ENCODE measurements at places on chromosomes 7 and 10.

DNA sequence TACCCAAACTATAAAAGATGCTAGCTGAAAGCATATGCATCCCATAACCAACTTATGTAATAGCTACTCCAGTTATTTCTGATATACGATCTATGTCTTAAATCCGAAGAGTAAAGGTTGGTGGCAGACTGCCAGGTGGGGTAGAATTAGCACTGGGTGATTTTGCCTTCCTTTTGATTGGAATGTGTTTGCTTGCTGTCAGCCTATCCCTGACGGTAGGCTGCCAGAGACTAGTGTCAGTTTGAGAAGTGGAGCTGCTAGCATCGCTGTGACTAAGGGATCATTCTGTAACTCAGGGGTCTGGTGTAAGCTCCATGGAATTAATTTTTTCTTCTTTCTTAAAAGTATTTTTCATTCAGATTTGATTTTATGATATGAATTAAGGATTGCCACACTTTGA lies 9.5 kb upstream of the SEM1 start:
- no peak for DNase-seq

- DNase-seq: no peak
Measured at GRCh38 chr10:103395754-103396066, 565 bp downstream of the ATP5MK start.

GRCh38 chr10:58555170-58555929 lies 42.7 kb downstream of the BICC1 start:
- DNase-seq: no peak

GRCh38 chr10:10860455-10860976 lies 157.2 kb upstream of the CELF2 start:
- no peak for DNase-seq

DNA sequence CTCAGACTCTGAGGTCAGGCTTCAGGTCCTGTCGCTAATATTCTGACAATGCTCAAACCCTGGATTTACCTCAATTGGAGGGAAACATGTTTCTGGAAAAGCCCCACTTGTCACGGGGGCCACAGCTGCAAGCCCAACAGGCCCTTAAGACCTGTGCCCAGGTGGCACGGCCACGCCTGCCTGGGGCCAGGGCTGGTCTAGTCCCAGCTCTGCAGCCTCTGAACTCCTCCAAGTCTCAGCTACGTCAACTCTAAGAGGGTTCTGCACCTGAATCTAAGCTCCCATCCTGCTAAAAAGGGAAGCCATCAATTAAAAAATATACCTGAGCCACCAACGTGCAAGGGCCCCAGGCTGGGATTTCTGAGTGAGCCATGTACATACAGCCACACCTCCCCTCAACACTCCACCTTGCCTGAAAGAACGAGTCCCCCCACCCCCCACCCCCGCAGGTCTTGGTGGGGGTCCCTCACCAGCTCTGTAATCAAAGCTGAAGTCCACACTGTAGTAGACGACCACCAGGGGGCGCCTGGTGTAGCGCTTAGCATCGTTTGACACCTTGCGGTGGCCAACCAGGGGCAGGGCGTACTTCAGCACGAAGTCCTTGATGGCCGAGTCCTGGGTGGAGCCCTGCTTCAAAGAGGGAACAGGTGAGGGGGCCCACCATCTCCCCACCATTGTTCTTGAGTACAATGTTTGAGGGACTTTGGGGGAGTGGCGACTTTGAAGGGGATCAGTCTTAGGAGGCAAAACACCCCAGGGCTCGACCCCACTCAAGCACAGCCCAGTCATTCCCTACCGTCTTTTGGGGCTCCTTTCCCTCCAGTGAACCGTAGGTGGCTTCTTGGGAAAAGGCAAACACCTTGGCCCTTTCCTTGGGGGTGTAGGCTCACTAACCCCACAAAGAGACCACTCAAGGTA lies 22.6 kb downstream of the PDIA4 start:
- peak; percentile 81 for DNase-seq

- no peak for DNase-seq
Measured at GRCh38 chr10:87504307-87504639, 420 bp upstream of the MINPP1 start.

GRCh38 chr10:66843396-66843795 lies 82.4 kb upstream of the LRRTM3 start:
- DNase-seq: no peak

DNA sequence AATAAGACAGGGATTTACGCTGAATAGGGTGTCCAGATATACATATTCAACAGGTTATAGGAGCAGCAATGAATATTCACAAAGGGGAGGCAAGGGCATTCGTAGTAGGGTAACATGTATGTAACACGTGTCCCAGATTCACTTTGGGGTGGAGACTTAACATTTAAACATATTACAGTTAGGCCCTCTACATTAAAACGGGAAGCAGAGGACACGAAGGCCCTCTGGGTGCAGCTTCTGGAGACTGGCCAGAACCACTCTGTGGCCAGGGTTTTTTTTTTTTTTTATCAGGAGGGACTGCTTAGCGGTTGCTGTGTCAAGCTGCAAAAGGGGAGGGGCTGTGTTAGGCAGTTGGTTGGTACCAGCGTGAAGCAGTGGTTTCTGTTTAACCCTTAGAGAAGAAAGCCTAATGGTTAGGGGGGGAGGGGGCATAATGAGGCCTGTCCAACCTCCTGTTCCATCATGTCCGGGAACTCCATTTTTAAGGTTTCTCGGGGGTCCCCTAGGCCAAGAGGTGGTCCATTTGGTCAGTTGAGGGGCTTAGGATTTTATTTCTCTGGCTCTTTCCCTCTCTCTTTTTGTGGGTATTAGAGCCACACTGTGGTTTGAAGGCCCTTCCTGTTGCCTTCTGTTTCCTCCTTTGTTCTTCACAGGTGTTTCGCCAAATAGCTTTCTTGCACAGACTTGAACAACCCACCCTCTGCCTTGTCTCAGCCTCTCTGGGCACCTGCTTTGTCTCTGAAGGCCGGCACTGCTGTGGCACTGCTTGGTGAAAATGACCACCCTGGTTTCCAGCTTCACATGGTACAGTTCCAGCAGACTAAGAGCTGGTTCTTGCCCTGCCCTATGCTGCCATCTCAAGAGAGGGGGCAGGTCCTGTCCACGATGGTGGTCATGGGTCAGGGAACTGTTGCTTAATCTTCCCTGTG lies 26.4 kb downstream of the PRF1 start:
- DNase-seq: no peak

DNA sequence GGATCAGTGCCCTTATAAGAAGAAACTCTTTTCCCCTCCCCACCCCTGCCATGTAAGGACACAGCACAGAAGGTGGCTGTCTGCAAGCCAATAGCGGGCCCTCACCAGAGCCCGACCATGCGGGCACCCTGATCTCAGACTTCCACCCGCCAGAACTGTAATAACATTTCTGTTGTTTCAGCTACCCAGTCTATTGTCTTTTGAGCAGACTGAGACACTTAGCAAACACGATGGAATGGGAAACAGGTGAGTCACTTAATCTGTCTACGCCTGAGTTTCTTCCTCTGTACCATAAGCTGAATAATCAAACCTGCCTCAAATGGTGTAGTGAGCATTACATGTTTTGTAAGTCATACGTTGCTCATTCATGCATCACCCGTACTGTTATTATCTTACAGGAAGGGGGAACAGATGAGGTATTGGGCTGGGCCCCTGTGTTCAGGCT lies 58.2 kb downstream of the STRA8 start:
- no peak for DNase-seq

- DNase-seq: no peak
Measured at GRCh38 chr10:95881316-95881715, 26.5 kb upstream of the CC2D2B start.

GRCh38 chr7:41130561-41131236 lies 572.2 kb downstream of the INHBA start:
- no peak for DNase-seq

DNA sequence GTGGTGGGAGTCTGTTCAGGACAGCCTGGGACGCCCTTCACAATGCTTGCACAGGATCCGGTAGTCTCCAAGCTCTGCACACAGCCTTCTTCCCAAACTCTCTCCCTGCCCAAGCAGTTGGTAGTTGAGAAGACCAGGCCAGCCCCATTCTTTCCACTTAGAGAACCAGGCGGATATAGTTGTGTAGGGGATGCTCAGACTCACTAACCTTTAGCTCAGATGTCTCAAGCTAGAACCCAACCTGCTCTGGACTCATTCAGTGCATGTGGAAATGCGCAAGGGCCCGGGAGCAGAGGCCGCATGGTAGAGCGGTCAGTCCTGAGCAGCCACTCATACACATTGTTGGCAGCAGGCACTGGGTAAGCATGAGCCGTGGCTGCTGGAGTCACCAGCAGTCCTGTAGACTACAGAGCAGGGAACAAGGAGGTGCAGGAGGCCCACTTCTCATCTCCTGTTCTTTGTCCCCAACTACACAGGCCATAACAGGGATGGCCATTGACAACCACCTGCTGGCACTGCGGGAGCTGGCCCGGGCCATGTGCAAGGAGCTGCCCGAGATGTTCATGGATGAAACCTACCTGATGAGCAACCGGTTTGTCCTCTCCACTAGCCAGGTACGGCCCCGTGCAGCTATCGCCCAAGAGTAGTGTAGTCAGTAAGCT lies 17.2 kb upstream of the C10orf53 start:
- DNase-seq: no peak

- no peak for DNase-seq
Measured at GRCh38 chr10:124614003-124614659, 130.0 kb downstream of the FAM53B start.

GRCh38 chr7:105250239-105250638 lies 138.5 kb downstream of the SRPK2 start:
- DNase-seq: no peak

DNA sequence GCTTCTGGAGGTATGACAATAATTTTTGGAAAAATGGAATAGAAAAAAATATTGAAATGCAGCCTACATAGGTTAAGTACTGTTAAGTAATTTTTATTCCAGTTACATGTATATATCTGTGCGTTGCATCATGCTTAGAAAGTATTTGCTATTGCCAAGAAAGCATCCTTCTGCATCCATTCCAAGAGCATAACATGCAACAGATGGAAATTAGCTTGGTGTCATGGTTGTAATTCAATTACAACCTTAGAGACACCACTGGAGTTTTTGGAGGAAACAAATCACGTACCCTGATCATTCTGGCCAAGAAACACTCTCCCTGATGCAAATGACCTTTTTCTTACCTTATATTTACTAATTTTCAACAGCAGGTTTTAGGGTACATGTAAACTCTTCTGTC lies 1.7 kb downstream of the AKR1B1 start:
- no peak for DNase-seq

DNA sequence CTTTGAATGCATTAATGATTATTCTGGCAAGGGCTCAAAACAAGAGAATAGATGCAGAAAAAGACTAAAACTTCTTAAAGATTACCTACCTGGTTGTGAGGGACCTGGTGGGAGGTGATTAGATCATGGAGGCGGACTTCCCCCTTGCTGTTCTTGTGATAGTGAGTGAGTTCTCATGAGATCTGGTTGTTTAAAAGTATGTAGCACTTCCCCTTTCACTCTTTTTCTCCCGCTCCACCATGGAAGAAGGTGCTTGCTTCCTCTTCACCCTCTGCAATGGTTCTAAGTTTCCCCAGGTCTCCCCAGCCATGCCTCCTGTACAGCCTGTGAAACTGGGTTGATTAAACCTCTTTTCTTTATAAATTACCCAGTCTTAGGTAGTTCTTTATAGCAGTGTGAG lies 226.6 kb downstream of the ARHGAP12 start:
- DNase-seq: no peak

DNA sequence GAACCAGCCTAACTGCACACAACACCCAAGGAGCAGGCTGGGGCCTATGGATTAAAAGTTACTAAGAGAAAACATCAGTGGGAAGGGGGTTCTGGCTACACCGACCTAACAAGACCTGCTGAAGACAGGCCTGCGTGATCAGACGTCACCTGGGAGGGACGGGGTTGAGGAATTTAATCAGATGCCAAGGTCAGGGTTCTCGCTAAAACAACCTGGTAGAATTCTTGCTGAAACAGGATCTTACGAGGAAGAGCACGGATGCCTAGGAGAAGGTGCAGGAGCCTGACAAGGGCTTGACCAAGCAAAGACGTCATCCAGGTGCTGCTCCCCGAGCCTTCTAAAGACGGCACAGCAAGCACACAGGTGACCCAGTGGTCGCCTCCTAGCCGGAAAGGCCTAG lies 1.6 kb downstream of the IDI2 start:
- DNase-seq: no peak

GRCh38 chr7:15389073-15389472 lies 172.7 kb downstream of the AGMO start:
- DNase-seq: no peak

DNA sequence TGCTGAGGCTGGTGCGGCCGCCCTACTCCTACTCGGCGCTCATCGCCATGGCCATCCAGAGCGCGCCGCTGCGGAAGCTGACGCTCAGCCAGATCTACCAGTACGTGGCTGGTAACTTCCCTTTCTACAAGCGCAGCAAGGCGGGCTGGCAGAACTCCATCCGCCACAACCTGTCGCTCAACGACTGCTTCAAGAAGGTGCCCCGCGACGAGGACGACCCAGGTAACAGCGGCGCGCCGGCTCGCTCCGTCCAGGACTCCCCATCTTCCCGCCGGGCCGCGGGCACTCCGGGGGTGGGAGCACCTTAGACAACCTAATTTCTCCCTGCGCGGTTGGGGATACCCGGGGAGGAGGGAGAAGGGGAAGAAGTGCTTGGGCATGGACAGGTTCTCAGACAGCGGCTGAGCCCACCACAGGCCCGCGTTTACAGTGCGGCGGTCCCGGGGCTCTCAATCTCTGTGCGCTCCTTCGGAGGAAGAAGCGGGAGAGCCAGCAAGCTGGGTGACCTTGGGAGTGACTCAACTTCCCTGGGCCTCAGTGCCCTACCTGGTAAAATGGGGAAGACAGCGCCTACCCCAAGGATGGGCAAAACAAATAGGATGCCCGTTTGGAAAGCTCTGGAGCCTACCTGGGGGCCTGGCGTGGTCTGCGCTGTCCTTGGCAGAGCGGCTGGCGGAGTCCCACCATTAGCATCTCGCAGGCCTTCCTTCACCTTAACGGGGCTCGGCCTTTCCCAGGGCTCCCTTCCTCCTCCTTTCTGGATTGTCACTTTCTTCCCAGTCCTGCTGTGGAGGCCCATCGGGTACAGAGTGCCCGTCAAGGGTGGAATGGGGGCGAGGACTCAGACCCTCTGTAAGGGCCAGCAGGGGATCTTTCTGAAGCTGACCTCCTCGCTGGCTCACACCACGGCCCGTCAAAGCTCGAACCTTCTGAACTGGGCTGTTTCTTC lies 852 bp downstream of the FOXI2 start:
- no peak for DNase-seq

- DNase-seq: no peak
Measured at GRCh38 chr7:68422281-68422680, 1176.0 kb upstream of the AUTS2 start.

- DNase-seq: no peak
Measured at GRCh38 chr7:99860281-99861127, 16.3 kb downstream of the OR2AE1 start.

GRCh38 chr10:1074748-1075308 lies 18.6 kb downstream of the WDR37 start:
- no peak for DNase-seq

DNA sequence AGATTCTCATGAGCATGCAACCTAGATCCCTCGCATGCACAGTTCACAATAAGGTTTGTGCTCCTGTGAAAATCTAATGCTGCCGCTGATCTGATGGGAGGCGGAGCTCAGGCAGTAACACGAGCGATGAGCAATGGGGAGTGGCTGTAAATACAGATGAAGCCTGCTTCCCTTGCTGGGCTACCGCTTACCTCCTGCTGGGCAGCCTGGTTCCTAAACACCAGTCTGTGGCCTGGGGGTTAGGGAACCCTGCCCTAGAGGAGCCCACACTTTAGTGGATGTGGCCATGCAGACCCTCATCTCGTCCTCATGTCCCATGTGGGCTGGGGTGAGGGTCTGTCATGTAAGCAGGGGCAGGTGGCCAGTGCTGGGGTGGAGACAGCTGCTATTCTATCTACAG lies 417.6 kb downstream of the GLRX3 start:
- no peak for DNase-seq

Data from stimulated activated CD8-positive, alpha-beta memory T cell treated with anti-CD3 and anti-CD28 coated beads, Interleukin-12 subunit alpha, Interleukin-12 subunit beta, amount 100 ng/mL, for 1 hour (primary cell).